ENCODE measurements at places on chromosomes 5 and 9.

DNA sequence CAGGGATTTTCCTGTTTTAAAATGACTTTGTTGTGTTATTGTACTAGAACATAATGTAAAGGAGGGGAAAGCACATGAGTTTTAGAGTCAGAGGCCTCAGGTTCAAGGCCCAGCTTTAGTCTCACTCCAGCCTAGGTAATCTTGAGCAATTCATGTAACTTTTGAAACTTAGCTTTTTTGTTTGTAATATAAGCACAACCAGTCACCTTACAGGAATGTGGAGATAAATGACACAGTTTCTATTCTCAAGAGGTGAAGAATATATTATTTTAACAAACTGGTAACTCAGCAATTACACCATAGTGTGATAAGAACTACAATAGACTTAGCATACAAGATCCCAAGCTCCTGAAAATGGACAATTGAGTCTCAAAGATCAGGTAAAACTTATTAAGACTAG lies 51.2 kb downstream of the ADAMTS19 start:
- DNase-seq, result no peak

DNA sequence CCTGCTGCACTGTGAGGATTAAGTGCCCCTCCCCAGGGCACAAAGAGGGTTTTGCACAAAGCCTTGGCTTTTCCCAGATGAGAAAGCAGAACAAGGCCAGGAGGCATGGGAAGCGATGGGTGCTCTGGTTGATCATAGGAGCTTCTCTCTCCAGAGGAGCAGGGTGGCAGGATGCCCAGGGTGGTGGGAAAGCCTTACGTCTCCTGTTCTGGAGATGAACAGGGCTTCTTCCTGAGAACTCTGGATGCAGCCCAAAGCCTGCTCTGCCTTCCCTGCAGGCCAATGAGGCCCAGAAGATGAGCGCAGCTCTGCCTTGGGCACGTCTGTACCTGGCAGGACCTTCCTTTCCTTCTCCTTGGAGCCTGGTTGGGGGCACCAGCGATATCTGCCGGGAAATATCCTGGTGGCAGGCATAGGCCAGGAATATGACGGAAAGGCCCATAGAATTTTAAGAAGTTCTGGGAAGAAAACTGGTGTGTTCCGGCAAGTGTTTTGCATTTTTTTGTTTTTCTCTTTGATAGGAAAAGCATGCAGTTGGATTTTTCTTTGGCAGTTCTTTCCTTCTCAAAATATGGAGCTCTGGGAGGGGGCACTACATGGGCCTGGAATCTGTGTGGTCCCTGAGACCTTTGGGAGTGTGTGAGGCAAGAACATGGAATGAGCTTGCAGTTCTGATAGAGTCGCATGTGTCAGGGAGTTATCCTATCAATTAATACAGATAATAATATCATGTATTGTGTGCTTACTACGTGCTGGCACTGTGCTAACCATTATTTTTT lies 253.2 kb upstream of the KLF4 start:
- no peak for DNase-seq

DNA sequence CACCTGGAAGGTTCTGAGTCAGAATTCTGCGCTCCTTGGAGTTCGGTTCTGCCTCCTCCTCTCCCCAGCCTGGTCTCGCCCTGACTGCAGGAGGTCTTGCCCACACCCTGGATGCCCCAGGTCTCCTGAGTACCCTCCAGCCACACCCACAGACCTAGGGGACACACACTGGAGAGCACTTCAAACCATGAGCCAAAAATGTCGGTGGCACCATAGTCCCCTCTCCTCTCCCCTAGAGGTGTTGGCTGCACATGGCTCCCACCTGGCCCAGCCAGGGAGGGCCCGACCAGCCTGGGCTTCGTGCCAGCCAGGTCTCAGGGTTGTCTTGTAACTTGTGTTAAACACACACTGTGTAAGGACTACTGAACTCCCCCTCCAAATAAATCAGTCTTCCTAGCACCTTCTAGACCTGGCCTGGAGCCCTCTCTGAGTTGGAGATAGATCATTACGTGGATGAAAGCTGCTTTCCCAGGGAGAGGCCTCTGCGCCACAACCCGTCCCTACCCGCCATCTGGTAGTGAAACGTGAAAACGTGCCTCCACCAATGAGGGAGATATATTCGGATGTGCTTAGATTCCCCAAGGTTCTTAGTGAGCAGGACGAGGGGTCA lies 49.9 kb upstream of the CTSL start:
- no peak for DNase-seq

DNA sequence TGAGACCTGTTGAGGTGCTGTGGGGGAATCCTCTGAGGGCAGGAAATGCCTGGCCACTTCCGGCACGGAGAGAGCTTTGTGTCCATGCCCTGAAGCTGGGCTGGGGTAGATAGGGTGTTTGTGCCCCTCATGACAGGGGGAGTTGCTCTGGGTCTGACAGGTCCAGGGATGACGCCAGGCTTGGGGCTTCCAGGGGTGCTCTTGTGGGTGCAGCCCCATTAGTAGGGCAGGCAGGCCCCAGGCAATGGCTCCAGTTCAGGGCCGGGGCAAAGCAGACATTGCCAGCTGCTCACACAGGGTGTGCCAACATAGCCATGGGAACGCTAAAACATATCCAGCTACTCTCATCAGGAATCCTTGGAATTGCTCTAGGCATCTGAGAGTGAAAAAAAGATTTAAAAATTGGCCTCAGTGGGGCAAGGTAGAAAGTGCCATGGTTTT lies 21.1 kb downstream of the PITX1 start:
- DNase-seq, result no peak

DNA sequence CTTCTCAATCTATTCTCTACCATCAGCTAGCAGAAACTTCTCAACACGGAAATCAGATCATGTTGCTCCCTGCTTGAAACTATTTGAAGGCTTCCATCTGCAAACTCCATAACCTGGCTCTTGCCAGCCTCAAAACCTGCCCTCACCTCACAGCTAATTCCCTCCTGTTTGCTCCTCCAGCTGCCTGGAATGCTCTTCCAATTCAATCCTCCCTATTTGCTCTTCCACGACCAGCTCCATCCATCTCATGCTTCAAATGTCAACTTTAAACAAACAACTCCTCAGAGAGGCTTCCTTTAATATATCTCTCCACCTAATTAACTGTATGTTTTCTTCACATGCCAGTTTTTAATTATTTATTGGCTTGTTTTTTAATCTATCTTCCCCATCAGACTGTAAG lies 1.5 kb downstream of the PLAA start:
- DNase-seq, result no peak

GRCh38 chr5:143705381-143705780 lies 106.6 kb upstream of the HMHB1 start:
- no peak for DNase-seq

All from activated T-helper 2 cell treated with anti-CD3 and anti-CD28 coated beads, Interferon-gamma antibody, Interleukin-2, Interleukin-4, amounts not matched to agents 10 μg/mL and 5 μg/mL and 100 μg/mL, durations not matched to agents 14 hours and 24 hours and 36 hours (primary cell).